ENCODE measurements at places on chromosomes 7 and 10.

DNA sequence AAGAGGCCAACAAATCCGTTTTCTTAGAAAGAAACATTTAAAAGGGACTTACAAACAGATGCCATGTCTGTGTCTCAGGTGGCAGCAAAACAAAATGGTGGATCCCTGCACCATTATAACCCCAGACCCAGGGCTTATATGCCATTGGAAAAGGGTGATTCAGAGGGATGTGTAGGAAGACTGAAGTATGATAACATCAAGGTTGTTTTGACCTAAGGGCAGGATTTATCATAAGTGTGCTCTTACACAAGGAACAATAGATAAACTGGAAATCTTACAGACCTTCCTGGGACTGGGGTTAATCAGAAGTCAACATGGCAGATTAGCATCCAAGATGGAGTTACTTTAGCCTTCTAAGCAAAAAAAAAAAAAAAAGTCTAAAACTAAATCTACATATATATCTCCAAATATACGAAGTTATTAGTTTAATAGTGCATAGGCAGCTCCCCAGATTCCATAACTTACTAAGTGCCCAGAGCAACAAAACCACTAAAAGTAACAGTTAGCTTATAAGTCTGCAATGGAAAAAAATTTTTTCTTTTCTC is 34.3 kb upstream of the WNT16 start:
- DNase-seq = no peak

DNA sequence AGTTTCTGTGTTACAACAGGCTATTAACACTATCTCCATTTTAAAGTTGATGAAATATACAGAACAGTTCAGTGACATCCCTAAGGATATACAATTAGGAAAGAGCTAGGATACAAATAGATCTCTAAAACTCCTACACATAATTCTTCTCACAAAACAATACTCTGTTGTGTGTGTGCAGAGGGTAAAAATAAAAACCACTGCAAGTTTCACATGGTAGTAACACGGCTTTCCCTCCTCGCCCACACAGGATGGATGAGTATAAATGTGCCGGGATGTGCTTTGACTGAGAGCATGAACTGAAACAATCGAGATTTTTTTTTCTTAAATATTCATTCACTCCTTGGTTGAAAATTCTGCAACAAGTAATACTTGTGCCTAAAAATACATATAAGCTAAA is 131.5 kb upstream of the C1QL3 start:
- no peak for DNase-seq

DNA sequence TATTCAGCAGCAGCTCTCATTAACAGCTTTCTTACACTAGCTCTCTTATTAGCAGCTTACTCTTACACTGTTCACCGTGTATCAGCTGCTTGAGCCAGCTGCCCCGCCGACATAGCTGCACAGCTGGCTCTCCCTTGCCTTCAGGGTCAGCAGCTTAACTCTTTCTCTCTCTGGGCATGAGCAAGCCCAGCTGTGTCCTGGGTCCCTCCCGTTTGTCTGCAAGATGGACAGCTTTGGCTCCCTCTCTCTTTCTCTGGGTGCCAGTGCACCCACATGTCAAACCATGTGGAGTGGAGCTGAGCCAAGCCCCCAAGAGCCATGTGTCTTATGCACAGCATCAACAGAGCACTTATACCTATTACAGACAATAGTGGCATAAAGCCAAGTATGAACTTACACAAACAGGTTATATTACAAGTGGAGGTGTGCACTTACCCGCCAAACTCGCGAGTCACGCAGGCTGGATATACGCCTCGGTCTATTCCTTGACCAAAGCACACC is 35.7 kb upstream of the MTPAP start:
- DNase-seq = peak; percentile 14

GRCh38 chr7:137399827-137400823 is 56.6 kb upstream of the PTN start:
- DNase-seq = peak; percentile 60

DNA sequence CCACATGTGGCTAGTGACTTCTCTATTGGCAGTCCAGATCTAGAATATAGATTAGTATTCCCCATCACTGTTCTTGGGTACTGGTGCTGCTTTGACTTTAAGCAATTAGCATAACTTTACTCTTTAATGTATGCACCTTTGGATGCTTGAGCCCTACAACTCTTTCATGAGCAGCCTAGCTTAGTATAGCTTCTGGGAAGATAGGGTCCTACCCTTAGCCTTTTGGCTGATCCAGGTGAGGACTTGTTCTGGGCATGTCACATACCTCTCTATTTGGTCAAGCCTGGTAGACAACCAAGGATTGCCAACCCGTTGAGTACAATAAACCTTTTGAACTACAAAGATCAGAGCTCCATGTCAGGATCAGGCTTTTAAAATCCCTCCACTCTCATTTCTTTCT is 17.7 kb downstream of the PCGF5 start:
- DNase-seq = no peak

- no peak for DNase-seq
Observed at GRCh38 chr7:121484089-121484763, 88.1 kb upstream of the FAM3C start.

GRCh38 chr10:49172061-49172776 is 16.0 kb downstream of the TMEM273 start:
- DNase-seq = no peak

- no peak for DNase-seq
Observed at GRCh38 chr10:52994370-52994769, 221.8 kb upstream of the MBL2 start.

GRCh38 chr10:16992611-16993119 is 136.9 kb downstream of the CUBN start:
- DNase-seq = no peak

- DNase-seq = peak; percentile 29
Observed at GRCh38 chr7:47537716-47538675, 43.9 kb downstream of the TNS3 start.

GRCh38 chr7:151782598-151783448 is 94.1 kb downstream of the PRKAG2 start:
- no peak for DNase-seq

DNA sequence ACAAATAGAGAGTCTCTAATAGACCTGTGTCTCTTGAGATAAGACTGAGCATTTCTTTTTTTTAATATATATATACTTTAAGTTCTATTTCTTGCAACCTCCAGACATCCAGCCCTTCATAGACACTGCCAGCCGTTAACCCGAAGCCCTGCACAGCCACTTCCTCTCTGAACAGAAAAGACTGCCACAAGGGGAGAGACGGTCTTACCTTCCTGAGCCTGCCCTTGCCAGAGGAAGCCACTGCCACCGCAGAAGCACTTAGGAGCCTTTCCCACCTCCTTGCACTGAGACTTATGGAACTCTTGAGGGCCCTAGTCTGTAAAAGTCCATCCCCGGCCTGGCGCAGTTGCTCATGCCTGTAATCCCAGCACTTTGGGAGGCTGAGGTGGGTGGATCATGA is 31.8 kb upstream of the PRSS1 start:
- DNase-seq = no peak

DNA sequence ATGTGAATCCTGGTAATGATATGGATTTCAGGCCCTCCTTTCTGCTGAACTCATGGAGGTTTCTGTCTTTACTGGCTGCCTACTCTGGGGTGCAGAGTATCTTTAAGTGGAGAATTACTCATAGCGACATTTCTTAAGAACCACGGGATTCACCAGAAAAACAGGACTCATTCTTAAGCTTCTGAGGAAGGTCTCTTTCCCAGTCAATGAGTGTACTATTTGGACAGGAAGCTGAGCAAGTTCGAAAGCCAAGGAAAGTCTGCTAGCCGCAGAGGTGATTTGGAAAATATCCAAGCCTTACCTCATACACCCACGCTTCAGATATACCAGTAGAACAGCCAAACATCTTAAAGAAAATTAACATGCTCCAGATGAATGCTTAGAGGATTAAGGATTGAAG is 377.6 kb upstream of the MYO3A start:
- DNase-seq = peak; percentile 98

GRCh38 chr7:77839919-77840318 is 41.3 kb downstream of the PHTF2 start:
- no peak for DNase-seq

- DNase-seq = no peak
Observed at GRCh38 chr7:6244021-6244420, 28.4 kb downstream of the CYTH3 start.

DNA sequence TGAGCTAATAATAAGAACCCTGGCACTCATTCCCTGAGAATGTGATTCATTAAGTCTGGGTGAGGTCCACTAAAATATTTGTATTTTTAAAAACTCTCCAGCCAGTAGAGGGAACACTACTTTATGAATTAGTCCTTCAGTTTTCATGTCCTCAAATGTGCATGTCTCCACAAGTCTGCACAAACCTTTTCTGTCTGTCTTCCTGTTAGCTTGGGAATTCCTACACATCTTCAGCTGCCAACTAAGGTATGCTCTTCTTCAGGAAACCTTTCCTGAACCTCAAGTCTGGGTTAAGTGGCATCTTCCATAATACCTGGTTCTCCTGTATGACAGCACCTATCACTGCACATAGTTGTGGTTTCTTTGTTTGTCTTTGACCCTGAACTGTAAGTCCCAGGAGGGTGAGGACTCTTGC is 119.6 kb upstream of the MKX start:
- peak; percentile 39 for DNase-seq

DNA sequence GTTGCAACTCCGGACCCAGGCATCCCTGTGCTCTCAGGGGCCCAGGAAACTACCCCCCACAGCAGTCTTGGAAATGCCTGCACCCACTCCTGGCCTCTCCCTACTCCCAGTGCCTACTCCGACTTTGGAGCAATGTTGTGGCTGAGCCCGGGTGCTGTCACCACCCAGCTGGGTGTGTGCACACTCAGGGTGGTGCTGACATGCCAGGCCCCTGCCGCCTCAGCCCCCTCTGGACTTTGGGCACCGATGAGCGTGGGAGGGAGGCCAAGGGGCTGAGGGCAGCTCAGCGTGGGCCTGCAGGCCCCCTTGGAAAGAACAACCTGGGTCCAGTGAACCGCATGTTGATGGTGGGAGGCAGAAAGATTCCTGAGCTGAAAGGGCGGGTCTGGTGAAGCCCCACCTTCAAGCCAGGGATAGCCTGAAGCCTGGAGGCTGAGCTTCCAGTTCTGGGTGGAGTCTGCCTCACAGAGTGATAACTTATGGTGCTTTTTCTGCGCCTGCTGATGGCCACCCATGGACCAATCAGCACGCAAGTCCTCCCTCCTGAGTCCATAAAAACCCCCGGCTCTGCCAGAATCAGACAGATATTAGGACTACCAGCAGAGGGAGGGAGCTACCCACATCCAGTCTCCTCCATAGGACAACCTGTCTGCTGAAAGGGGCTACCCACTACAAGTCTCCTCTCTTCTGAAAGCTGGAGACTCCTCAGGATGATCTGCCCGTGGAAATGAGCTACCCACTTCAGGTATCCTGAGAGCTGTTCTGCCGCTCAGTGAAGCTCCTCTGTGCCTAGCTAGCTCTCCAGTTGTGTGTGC is 380.4 kb upstream of the SORCS1 start:
- DNase-seq = no peak

DNA sequence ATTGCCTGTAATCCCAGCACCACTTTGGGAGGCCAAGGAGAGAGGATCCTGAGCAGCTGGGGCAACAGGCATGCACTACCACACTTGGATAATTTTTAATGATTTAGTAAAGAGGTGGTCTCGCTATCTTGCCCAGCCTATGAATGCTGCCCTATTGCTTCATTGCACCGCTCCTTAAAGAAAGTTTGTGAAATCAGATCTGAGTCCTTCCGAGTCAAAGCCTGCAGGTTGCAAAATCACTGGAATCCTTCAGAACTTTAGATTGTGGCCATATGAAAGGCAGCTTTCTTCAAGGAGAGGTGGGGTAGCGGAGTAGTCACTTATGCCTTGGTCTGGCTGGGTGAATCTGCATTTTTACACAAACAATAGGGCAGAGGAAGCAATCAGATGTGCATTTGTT is 166.3 kb downstream of the ARHGAP12 start:
- DNase-seq = no peak

DNA sequence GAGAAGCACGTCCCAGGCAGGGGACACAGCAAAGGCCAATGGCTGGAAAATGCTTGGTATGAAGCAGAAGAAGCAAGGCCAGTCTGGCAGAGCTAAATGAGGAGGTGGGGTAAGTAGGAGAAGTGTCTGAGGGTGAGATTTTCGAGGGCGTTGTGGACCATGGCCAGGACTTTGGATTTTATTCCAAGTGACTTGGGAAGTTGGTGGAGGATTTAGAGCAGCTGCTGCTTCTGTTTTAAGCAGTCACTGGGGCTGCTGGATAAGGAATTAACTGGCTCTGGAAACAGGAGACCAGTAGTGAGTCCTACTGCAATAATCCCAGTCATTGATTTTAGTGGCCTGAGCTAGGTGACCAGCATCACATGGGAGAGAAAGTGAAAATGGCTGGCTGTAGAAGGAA is 67.6 kb upstream of the GSDME start:
- no peak for DNase-seq

DNA sequence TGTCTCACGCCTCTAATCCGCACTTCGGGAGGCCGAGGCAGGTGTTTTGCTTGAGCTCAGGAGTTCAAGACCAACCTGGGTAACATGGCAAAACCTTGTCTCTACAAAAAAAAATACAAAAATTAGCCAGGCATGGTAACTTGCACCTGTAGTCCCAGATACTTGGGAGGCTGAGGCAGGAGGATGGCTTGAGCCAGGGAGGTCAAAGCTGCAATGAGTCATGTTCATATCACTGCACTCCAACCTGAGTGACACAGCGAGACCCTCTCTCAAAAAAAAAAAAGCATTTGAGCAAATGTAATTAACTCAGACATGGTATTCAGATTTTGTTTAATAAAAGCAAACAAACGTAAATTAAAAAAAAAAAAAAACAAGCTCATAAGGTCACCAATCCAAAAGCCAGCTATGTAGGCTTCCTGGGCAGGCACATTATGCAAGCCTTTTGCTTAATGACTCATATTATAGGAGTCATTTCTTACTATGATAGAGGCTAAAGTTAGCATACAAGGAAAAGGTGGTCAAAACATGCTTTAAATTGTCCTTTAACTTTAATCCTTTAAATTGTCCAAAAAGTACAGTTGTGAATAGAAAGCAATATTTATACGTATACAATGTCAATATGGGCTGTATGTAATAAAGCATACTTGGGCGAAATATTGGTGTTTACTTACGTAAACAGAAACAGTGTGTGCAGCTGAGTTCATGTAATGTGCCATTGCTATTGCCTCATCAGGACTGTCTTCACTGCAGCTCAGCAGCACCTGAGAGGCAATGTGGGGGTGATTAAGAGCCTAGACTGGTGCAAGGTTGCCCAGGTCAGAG is 13.0 kb downstream of the AKR1D1 start:
- peak; percentile 32 for DNase-seq

GRCh38 chr7:84187813-84188510 is 6.6 kb downstream of the SEMA3A start:
- DNase-seq = peak; percentile 78

GRCh38 chr7:116534790-116535189 is 10.0 kb downstream of the CAV1 start:
- no peak for DNase-seq

- peak; percentile 75 for DNase-seq
Observed at GRCh38 chr7:46146454-46147255, 225.6 kb upstream of the IGFBP3 start.

- peak; percentile 23 for DNase-seq
Observed at GRCh38 chr7:27953361-27953760, 213.4 kb downstream of the TAX1BP1 start.

GRCh38 chr10:31431021-31431420 is 112.0 kb downstream of the ZEB1 start:
- DNase-seq = no peak

GRCh38 chr10:21728618-21729017 is 194.6 kb downstream of the MLLT10 start:
- no peak for DNase-seq

GRCh38 chr10:85961073-85961472 is 405.5 kb downstream of the GRID1 start:
- DNase-seq = no peak
